NCI-H1417 treated with DMSO at 0.1 percent for 48 hours (cell line): ENCODE measurements at places on chromosomes 4 and X.

DNA sequence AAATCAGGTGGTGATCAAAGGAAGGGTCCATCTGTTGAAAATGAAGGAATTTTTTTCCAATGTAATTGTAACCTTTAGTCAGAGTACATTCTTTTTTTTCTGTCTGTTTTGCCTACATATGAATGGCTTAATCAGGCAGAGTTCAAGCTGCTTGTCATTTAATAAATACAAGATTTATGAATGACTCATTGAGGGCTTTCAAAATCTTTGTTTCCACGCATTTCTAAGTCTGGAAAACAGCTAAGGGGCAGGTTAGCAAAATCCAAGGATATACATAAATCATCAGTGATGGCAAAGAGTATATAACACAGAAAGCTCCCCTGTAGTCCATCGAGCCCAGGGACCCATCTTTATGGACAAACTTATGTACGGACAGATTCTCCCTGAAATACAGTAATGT is 1.8 kb downstream of the CA5B start:
- DNase-seq = no peak

DNA sequence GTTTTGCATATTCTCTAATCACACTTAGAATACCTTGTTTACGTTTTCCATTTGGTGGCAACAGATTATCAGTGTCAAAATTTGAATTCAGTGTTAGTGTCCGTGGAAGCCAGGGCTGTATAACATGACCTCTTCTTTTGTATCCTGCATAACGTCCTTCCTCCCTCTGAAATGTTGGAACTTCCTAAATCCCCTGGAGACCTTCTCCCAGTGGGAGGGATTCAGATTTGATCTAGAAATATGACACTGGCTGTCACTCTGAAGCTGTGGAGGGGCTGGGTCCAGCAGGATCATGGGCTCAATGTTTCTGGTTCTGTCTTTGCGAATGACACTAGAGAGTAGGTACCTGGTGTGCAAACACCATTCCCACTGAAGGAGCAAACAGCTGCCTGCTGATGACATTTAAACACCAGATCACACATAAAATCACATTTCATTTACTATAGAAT is 850 bp upstream of the CXCL3 start:
- DNase-seq = no peak

DNA sequence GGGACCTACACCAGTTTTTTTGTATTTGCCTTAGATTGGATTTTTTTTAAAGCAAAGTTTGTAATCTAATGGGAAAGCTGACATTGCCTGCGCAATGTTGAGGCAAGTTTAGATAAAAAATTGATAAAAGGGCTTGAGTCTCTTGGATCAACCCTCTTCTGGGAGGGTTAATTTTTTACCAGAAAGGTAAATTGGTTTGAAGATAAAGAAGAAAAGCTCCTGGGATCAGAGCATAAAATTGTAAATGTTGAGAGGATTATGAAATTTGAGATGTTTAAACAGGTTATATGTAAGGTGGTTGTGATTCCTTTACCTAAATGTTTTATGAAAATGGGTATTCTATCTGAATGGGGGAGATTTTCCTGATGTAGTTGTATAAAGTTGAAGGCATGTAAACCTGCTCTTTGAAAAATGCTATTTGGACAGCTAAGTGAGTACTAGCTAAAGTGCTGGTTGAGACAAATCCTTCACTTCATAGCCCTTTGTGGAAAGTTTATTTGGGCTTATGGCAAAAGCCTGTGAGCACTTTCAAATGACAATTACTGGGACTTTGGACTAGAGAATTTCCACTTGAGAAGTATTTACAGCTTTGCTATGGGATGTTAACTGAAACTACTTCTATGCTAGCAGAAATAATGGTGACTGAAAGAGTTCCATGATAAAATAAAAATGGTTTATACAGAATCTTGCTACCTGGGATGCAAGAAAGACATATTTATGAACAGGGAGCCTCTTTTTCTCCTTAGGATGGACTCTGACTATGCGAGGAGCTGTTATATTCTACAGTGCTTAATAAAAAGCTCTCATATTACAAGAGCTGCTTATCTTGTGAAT is 56.2 kb downstream of the UGT2B10 start:
- no peak for DNase-seq

GRCh38 chr4:183967266-183967665 is 62.2 kb downstream of the STOX2 start:
- no peak for DNase-seq

DNA sequence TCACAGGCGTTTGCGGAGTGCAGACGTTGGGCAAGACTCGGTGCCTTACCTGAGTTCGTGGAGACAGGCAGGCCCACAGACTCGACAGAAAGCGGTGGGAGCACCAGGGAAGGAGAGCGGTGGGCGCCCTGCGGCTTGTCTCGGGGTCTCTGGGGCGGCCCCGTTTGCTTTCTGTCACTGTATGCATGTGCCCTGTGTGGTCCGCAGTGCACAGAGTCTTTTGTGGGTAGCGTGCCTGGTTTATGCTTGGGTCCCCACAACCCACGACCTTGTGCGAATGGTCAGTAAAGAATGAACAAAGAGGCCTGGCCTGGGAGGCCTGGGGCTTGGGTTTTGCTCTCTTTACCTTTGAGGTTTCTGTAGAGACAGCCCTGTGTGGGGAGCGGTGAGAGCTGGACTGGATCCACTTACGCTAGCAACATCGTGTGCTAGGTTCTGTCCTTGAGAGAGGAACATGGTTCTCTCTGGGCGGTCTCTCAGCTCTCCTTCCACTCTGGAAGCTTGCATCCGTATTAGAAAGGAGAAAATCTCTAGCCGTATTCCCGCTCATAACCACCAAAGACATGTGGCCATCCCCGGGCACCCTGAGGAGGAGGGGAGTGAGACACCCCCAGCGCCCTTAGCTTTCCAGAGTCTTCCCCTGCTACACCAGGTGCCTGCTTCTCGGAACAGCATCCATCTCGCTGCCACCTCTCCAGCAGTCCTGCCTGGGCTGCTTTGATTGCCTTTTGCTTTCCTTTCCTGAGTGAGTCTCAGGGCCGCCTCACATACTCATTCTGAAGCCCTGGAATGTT is 1.2 kb downstream of the TADA2B start:
- DNase-seq = no peak

GRCh38 chr4:98801259-98801725 is 127.6 kb downstream of the EIF4E start:
- no peak for DNase-seq

DNA sequence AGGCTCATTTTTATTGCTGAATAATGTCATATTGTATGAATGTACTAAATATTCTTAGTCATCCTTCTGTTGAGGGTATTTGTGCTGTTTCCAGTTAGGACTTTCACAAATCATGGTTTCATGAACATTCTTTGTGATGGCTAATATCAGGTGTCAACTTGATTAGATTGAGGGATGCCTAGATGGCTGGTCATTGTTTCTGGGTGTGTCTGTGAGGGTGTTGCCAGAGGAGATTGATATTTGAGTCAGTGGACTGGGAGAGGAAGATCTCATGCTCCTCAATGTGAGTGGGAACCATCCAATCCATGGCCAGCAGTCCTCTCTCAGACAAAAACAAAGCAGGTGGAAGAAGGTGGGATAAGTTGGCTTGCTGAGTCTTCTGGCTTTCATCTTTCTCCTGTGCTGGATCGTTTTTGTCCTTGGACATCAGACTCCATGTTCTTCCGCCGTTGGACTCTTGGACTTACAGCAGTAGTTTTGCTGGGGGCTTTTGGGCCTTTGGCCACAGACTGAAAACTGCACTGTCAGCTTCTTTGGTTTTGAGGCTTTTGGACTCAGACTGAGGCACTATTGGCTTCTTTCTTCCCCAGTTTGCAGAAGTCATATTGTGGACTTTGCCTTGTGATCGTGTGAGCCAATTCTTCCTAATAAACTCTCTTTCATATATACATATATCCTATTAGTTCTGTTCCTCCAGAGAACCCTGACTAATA is 11.9 kb upstream of the HS3ST1 start:
- DNase-seq = no peak

- no peak for DNase-seq
Measured at GRCh38 chr4:56653461-56654237, 27.4 kb downstream of the HOPX start.

DNA sequence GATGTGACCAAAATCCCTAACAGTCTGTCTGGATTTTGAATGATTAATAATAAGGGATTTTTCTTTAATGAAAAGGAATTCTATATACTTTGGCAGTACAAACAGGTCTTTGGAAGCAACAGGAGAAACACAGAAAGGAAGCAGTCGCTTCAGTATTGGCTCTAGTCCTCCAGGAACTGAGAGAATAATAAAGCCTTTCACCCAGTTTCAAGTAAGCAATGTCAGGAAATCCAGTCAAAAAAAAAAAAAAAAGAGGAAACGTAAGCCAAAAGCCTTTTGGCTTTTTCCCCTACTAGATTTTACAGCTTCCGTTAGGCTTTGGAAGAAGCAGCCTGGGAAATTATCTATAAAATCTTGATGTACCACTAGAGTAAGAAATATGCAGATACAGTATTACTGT is 61.7 kb upstream of the HDAC8 start:
- DNase-seq = no peak

DNA sequence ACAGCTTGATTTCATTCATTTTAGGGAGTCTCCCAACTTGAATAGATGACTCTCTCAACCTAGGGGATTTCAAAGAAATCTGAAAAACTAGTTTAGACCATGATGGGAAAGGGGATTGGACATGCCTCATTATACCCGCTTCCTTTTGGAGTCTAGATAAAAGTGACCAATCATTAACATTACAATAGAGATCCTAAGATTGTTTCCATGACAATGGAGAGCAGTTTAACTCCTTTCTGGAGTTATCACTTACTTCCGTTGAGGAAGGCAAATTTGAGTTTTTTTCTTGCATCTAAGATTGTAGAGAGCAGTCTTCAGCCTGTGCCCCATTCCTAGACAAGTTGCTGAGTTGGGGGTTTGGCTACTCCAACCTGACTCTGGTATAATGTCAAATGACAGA is 11.4 kb upstream of the IL15 start:
- DNase-seq = no peak

GRCh38 chr4:43374216-43374751 is 481.8 kb downstream of the GRXCR1 start:
- no peak for DNase-seq

DNA sequence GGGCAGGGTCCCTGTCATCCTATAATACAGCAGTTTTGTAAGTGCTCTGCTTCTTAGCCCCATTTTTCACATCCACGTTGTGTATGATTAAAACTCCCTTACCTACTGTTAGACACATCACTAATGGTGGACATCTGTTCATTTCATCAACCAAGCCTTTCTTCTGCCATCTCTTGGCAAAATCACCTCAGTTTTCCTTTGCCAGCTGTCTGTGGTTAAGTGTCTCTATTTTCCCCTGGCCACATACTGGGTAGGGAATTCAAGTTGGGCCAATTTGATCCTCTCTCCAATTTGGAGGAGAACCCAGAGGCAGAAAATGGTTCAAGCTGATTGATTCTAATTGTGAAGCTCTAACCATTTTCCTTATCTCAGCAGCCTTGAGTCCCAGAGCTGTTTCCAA is 436.1 kb downstream of the PCDH7 start:
- no peak for DNase-seq

DNA sequence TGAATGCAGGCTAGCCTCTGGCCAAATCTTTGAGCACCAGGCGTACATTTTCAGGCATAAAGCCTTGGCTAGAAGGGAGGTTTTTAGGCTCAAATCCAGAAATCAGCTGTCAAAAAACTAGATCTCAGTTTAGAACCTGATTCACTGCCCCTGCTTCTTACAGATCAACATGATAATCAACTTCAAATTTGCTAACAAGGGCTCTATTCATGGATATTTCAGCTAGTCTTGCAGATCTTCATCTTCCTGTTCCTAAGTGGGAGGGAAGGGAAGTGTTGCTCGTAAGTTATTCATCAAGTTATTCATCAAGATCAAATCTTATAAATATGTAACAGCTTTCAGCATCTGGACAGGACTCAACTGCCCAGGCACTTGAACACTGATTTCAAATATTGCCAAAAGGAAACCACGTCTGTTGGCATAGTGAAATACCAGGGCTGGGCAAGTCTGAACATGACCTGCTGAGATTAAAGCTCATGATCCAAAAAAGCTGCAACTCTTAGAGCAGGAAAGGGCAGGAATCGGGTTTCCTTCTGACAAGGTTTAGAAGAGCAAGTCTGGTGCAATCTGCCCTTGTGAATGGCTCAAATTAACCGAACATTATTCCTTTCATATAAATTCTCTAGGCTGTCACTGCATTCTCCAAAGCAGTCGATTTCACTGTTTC is 200.3 kb downstream of the PDGFC start:
- DNase-seq = no peak

- no peak for DNase-seq
Measured at GRCh38 chr4:2393353-2394270, 24.8 kb downstream of the ZFYVE28 start.

DNA sequence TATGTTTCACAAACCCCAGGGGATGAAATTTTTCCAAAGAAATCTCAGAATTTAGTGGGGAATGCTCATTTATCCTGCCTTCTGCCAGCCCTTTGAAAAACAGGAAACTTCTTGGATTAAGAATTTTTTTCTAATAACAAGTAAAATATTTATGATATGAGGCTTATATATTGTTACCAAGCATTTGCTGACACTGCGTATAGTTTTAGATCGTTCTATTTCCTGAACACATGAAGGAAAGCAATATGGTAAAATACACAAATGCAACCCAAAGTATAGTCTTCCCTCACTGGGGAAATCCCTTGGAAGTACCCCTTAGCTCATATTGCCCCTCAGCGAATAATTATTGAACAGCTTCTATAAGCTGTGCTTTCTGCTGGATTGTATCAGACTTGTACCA is 54.4 kb upstream of the MND1 start:
- no peak for DNase-seq

- no peak for DNase-seq
Measured at GRCh38 chrX:134167591-134168203, 69.3 kb upstream of the CCDC160 start.

DNA sequence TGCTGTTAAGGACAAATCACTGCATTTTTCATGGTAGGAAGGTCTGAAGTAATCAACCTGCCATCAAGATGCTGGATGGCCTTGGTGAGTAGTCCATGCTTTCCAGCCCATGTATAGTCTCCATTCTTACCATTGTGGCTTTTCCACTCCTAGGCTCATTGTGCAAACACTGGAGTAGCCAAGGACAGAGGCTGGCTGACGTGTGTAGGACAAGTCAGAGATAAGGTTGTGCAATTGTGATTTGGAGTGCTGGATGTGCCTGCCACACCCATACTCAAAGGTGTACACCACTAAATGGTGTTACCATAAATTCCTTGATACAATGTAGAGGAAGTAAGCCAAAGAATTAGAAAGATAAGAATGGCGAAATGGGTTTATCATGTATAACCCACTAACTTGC is 26.3 kb upstream of the RADX start:
- no peak for DNase-seq

DNA sequence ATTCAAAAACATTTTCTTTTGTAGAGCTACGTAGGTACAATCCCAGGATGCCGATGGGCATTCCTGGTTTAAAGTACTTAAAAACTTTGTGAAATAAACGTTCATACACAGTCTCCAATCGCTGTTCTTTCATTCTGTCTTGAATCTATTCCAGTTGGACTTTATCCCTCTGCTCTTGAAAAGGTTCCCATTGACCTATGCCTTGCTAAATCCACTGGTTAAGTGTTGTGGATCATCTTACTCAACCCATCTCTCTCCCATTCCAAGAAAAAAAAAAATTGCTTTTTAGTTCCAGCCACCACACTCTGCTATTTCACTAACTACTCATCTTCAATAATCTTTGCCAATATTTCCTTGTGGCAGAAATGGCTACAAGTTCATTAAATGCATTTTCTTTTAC is 542.3 kb upstream of the GRIA3 start:
- DNase-seq = no peak
